HepG2 (cell line): ENCODE measurements at places on chromosomes 5 and 9. TPM values are rescaled to one million over a fixed set of nuclear protein-coding genes. Genes with fewer than 3 reads are reported as not detected.

DNA sequence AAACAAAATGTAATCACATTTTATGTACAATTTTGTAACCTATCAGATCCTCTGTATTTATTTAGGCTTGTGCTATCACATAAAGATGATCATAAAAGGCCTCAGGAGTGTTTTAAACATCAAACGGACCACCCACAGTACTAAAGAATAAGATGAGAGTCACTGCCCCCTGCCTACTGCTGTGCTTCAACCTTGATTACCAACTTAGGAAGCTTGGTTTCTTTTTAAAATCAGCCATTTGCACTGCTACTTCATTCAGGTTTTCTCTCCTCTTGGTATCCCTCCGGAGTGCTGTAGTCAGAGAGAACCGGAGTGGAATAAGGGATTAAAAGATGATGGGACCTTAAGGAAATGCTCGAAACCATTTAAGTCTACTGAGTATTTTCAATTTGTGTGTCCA lies 6.9 kb downstream of the C7 start:
- no peak overlapping the region for H3K27ac ChIP-seq
- H3K4me3 ChIP-seq, result no peak overlapping the region
- H3K36me3 ChIP-seq, result no peaks in the 10 kb centered on the region
- no peaks in the 10 kb centered on the region for H3K27me3 ChIP-seq

DNA sequence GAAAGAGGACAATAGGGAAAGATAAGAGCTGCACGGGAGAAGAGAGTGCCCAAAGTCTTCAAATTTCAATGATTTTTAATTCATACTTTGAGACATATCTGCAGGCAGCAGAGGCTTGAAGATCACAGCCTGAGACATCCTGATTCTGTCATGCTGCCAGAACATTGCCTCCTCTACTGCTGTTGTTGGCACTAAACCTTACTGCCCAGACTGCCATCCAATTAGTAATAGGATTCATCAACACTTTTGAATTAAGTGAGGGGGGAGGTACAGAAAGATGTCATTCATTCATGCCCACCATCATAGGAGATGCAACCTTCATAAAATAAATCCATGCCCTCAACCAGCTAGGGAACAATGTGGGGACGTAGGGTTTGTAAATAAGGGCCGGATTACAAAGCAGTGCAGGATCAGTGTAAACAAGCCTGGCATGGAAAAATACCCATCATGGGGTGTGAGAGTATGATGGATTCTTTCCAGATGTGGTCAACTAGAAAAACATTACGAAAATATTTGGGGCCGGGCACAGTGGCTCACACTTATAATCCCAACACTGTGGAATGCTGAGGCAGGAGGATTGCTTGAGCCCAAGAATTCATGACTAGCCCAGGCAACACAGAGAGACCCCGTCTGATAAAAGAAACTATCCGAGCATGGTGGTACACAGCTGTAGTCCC lies 122.1 kb upstream of the DAPK1 start:
- no peak overlapping the region for H3K4me3 ChIP-seq
- H3K27me3 ChIP-seq, result peaks cover 5% of the 10 kb centered on the region; the same call in 1 of the 3 replicates
- DNase-seq, result peak; percentile 16
- no peaks in the 10 kb centered on the region for H3K36me3 ChIP-seq

GRCh38 chr5:74332682-74333081 lies 307.8 kb downstream of the ENC1 start:
- no peaks in the 10 kb centered on the region for H3K4me1 ChIP-seq
- H3K36me3 ChIP-seq, result no peaks in the 10 kb centered on the region
- H3K4me3 ChIP-seq, result no peak overlapping the region
- no peaks in the 10 kb centered on the region; the same call in 1 of the 2 replicates for H3K27me3 ChIP-seq
- no peak for DNase-seq

GRCh38 chr5:7221041-7221440 lies 174.9 kb upstream of the ADCY2 start:
- H3K36me3 ChIP-seq, result no peaks in the 10 kb centered on the region
- H3K27ac ChIP-seq, result no peak overlapping the region
- no peak overlapping the region for H3K4me3 ChIP-seq
- no peaks in the 10 kb centered on the region for H3K27me3 ChIP-seq
- H3K4me1 ChIP-seq, result no peaks in the 10 kb centered on the region

- peak; percentile 54 for DNase-seq
- H3K4me3 ChIP-seq, result no peak overlapping the region
- no peaks in the 10 kb centered on the region for H3K36me3 ChIP-seq
- no peak overlapping the region for H3K27ac ChIP-seq
- peaks cover 22% of the 10 kb centered on the region for H3K4me1 ChIP-seq
Observed at GRCh38 chr9:91138760-91139159, 223.0 kb downstream of the AUH start.

DNA sequence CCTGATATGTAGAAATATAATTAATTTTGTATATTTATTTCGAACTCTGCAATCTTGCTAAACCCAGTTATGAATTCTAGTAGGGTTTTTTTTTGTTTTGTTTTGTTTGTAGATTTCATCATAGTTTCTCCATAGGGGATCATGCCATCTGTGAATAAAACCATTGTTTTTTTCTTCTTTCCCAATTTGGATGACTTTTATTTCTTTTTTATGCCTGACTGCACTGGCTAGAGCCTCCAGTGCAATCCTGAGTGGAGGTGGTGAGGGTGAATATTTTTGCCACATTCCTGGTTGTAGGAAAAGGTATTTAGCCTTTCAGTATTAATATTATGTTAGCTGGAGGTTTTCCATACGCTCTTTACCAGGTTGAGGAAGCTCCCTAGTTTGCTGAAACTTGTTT lies 70.0 kb upstream of the GFPT2 start:
- DNase-seq, result no peak
- no peak overlapping the region for H3K27ac ChIP-seq
- no peaks in the 10 kb centered on the region for H3K4me1 ChIP-seq
- peaks cover 1% of the 10 kb centered on the region; the same call in 2 of the 3 replicates for H3K27me3 ChIP-seq

DNA sequence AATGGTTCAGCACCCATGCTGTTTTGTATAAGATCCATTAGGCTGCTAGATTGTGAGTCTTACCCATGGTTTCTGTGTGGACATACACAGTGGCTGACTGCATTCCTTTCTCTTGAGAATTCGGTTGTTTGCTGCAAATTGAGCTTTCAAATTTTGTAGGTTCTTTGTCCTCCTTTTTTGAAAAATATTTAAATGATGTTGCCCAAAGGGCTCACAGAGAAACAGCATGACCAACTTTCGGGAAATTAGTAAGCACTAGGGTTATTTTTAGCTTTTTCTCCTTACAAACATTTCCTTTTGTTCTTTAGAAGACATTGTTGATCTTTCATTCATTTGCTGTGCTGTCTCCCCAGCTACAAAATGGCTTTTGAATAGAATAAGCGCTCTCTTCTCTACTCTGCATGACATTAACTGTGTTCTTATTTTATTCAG lies 79.4 kb downstream of the NLN start:
- H3K4me3 ChIP-seq, result no peak overlapping the region
- no peaks in the 10 kb centered on the region for H3K4me1 ChIP-seq
- no peaks in the 10 kb centered on the region for H3K27me3 ChIP-seq
- no peak for DNase-seq
- 0 out of 3 replicates have a peak, but pooled peaks cover 8% of the 10 kb centered on the region for H3K36me3 ChIP-seq

- H3K36me3 ChIP-seq, result no peaks in the 10 kb centered on the region
- no peaks in the 10 kb centered on the region for H3K4me1 ChIP-seq
- no peaks in the 10 kb centered on the region for H3K27me3 ChIP-seq
- no peak overlapping the region for H3K4me3 ChIP-seq
Observed at GRCh38 chr9:22169243-22169642, 160.1 kb upstream of the CDKN2B start.

- no peaks in the 10 kb centered on the region for H3K36me3 ChIP-seq
- H3K4me3 ChIP-seq, result no peak overlapping the region
- H3K4me1 ChIP-seq, result no peaks in the 10 kb centered on the region
- no peak overlapping the region for H3K27ac ChIP-seq
Observed at GRCh38 chr5:169914766-169915165, 65.5 kb downstream of the INSYN2B start.

DNA sequence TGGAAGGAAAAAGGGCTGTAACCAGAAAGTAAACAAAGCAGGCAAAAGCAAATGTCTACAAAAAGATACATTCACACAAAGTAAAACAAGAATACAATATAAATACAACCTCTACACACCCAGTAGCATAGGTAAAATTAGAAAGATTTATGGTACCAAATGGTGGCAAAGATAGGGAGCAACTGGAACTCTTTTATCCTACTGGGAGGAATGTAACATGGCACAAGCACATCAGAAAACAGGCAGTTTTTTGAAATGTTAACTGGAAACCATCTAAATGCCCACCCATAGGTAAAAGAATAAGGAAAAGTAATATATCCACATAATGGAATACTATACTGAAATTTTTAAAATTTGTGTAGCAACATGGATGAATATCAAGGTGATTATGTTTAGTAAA lies 8.7 kb upstream of the ARL14EPL start:
- no peaks in the 10 kb centered on the region for H3K36me3 ChIP-seq
- no peaks in the 10 kb centered on the region for H3K27me3 ChIP-seq
- no peaks in the 10 kb centered on the region for H3K4me1 ChIP-seq
- DNase-seq, result no peak
- H3K27ac ChIP-seq, result no peak overlapping the region
- no peak overlapping the region for H3K4me3 ChIP-seq

DNA sequence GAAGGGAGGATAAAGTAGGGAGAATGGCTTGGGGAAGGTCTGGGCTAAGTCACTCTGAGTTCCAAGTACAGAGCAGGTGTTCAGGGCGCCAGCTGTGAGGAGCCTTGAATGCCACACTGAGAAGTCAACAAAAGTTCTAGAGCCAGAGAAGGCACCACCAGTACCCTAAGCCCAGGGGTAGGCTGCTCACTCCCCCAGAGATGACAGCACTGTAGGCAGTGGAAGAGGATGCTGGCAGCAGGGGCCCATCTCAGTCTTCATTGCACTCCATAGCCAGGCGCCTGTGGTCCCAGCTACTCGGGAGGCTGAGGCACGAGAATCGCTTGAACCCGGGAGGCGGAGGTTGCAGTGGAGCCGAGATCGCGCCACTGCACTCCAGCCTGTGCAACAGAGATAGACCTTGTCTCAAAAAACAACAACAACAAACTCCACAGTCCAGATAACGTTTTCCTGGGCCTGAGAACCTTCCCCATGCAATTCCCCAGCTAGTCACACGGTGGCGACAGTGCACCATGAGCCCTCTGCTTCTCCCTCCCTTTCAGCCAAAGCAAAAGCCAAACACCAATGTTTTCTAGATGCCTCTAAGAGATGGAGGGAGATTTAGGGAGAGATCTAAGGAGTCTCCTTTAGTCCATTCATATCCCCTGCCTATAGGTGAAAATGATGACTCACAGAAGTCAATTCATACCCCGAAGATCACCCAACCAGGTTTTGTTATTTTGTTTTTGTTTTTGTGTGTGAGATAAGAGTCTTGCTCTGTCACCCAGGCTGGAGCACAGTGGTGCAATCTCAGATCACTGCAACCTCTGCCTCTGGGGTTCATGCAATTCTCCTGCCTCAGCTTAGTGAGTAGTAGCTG lies 19.8 kb upstream of the NSD1 start:
- peak; percentile 62 for DNase-seq
- H3K36me3 ChIP-seq, result no peaks in the 10 kb centered on the region
- no peak overlapping the region for H3K27ac ChIP-seq
- peaks cover 57% of the 10 kb centered on the region for H3K4me1 ChIP-seq
- peak overlapping the region; percentile 58; the same call in 1 of the 2 replicates for H3K4me3 ChIP-seq
- no peaks in the 10 kb centered on the region for H3K27me3 ChIP-seq

- H3K4me3 ChIP-seq, result no peak overlapping the region
- no peak for DNase-seq
- no peaks in the 10 kb centered on the region for H3K27me3 ChIP-seq
- H3K27ac ChIP-seq, result no peak overlapping the region
- H3K36me3 ChIP-seq, result no peaks in the 10 kb centered on the region
Observed at GRCh38 chr5:98424681-98425450, 348.6 kb upstream of the RGMB start.

GRCh38 chr9:85647571-85647970 lies 94.2 kb downstream of the AGTPBP1 start:
- no peak overlapping the region for H3K27ac ChIP-seq
- no peaks in the 10 kb centered on the region; the same call in 2 of the 3 replicates for H3K36me3 ChIP-seq
- no peak for DNase-seq

DNA sequence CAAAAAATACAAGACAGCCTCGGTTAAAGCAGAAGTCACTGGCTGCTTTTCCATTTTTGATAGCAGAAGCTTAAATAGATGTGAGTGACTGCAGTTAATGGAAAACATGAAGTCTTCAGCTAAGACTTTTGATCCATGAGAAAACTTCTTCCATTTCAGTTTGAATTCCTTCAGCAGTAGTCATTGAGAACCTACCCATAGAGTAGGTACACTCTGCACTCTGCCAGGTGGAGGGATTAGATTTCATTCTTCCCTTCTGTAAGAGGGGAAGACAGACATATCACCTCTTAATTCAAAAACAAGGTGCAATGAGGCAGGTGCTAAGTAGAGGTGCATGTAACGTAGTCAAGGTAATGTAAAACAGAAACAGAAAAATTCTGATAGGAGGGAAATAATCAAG lies 26.7 kb upstream of the XPA start:
- no peaks in the 10 kb centered on the region for H3K27me3 ChIP-seq
- peaks cover 12% of the 10 kb centered on the region for H3K4me1 ChIP-seq

DNA sequence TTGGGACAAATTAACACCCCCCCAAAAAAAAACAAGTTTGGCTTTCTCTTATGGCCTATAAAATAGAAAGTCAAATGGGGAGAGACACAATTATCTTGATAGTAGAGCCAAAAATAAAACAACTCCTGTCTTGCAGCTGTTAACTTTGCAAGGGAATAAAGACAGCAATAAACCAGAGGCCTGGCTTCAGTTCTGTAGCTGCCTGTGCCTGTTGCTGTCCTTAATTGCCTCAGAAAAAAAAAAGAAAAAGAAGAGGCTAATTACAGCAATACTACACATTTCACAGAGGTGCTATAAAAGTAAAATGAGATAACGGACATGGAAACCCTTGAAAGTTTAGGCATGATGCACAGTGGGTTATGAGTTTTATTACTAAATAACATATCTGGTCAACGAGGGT lies 170.7 kb upstream of the IRX1 start:
- H3K27me3 ChIP-seq, result no peaks in the 10 kb centered on the region
- no peaks in the 10 kb centered on the region for H3K36me3 ChIP-seq
- H3K27ac ChIP-seq, result no peak overlapping the region
- no peak for DNase-seq

DNA sequence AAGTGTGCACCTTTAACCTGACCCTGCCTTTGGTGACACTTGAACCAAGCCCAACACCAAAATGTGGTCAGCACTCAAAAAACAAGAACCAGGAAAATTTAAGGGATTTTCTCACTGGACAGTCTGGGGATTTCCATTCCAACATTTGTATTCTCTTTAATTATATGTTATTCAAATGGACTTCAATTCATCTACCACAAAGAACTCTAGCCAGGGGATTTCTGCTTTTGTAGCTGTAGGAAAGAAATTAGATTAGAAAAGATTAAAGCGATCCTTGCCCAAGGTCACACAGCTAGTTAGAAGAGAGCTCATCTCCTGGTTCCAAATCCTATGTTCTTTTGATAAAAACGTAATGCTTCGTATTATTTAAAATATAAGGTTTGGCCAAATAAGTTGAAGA lies 94.8 kb upstream of the JAK2 start:
- no peaks in the 10 kb centered on the region for H3K4me1 ChIP-seq
- H3K27ac ChIP-seq, result no peak overlapping the region
- no peaks in the 10 kb centered on the region for H3K27me3 ChIP-seq
- no peaks in the 10 kb centered on the region for H3K36me3 ChIP-seq

CCL21 gene
- not detected in 2 replicates for polyA plus RNA-seq

ANGPTL2 gene
- polyA plus RNA-seq, result 21.0 and 40.2 TPM in 2 replicates

ANKRD34B gene
- polyA plus RNA-seq, result 0.01 TPM in 1 of 2 replicates, not detected in the other

SMIM33 gene
- 0.03 TPM in 1 of 2 replicates, not detected in the other for polyA plus RNA-seq

ZDHHC11B gene
- polyA plus RNA-seq, result 0.07 and 0.12 TPM in 2 replicates

RASGEF1C gene
- polyA plus RNA-seq, result 0.14 TPM in 1 of 2 replicates, not detected in the other

ANKRA2 gene
- polyA plus RNA-seq, result 29.4 and 33.6 TPM in 2 replicates

SPAAR gene
- polyA plus RNA-seq, result not detected in 2 replicates

MARVELD2 gene
- polyA plus RNA-seq, result 10.7 and 11.1 TPM in 2 replicates
